ENCODE measurements at places on chromosomes 1 and 21.
A peak's percentile ranks its signal among the peaks of the same experiment; 100 is the strongest.

DNA sequence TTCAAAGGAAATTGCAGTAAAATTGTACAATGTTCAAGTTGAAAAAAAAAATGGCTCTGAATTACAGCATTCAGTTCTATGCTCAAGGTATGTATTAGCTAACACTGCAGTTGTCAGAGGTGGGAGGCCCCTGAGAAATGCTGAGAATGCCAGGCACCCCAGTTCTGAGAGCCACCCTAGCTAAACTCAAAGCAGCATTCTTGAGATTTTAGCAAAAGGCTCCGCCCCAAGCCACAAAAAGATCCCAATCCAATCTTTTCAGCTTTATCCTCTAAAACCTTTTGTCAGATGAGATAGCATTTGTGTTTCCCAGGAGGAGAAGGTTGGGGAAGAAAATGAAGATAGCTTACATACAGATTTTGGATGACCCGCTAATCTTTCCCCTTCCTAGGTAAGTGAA, 68.8 kb downstream of the SMYD2 start:
- DNase-seq: no peak

DNA sequence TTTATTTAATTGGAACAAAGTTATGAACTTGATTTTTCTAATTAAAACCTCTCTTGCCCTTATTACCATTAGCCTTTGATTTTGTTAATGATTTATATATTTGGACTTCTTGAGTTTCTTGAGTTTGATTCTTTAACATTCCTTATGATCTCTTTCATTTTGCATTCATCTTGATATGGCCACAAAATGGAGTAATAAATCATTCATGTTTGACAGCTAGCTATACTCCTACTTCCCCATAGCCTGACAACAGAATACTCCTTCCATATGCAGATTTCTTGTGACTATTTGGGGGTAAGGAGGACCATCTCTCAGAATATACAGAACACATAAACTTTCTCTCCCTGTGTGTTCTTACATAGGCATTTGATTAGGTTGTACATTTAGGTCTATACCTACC, 119.6 kb downstream of the SYT14 start:
- no peak for DNase-seq

- no peak for DNase-seq
These were observed 849.1 kb downstream of the USP25 start for GRCh38 chr21:16578912-16579311.

GRCh38 chr1:23638786-23639241, 52.8 kb upstream of the RPL11 start:
- no peak for DNase-seq

- DNase-seq: no peak
These were observed 226.4 kb upstream of the C8B start for GRCh38 chr1:57192222-57192621.

- DNase-seq: peak; percentile 96
These were observed 18.1 kb downstream of the GPR157 start for GRCh38 chr1:9110669-9111356.

GRCh38 chr1:239707615-239708014, 321.2 kb downstream of the CHRM3 start:
- DNase-seq: no peak

DNA sequence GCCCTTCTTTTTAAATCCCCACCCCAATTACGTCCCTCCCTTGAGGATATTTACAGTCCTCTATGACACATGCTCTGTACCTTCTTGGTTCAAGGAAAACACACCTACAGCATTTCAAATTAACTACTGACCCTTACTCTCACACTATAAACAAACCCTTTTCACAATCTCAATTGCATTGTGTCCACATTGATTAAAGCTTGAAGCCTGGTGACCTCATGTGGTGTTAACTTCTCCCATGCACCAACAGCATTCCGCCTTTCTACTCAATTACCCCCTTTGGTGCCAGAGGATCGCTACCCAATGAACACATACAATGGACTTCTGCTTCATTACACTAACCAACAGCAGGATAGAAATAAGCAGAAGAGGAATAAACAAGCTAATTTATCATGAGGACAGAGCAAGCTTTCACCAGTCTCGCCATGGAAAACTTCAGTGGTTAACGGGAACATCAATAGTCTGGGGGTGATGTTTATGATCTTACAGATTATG, 15.2 kb downstream of the WLS start:
- DNase-seq: no peak

DNA sequence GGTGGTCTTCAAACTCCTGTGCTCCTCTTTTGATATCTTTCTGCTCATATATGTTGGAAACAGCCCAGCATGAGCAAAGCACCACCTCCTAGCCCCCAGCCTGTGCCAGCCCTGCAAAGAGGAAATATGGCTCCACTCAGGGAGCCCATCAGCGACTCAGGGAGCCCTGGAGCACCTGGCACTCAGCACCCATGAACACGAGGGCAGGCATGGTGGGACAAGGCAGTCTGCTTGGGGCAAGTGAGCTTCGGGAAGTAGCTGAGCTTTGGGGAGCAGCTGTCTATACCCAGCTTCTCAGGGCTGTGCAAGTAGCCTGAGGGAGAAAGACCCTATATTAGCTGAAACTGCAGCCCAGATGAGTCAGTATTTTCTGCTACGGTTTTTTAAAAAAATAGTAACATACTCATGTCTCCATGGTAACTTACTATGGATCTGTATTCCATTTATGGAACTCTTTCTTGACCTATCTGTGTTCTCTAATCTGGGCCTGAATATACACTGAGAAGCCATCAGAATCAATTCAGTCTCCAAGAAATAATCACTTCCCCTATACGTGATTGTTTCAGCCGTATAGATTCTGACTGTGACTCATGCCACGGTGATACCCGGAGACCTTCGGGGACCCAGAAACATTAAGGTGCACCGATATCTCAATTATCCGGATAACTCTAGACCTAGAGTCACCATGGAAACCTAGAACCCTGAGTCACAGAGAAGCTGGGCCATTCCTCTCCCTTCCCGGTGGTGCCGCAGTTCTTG, 1.5 kb upstream of the ETS2 start:
- DNase-seq: no peak

DNA sequence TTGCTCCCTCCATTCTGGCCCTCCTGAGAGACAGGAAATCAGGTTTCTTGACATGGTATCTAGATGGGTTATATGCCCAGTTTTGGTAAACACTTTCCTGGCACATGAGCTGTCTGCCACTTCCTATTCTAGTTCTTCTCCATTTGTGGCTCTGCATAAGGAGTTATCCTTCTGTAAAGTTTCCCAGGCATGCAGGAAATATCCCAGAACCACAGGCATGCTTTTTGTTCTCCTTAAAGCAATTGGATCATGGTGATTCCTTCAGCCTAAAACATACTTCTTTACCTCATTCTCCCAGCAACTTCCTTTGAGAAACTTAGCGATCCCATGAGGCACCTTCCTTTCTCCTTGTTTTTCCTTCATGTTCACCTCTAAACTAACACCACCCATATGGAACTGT, 199.8 kb downstream of the CRB1 start:
- DNase-seq: no peak

GRCh38 chr1:204924013-204924759, 53.5 kb downstream of the NFASC start:
- no peak for DNase-seq

DNA sequence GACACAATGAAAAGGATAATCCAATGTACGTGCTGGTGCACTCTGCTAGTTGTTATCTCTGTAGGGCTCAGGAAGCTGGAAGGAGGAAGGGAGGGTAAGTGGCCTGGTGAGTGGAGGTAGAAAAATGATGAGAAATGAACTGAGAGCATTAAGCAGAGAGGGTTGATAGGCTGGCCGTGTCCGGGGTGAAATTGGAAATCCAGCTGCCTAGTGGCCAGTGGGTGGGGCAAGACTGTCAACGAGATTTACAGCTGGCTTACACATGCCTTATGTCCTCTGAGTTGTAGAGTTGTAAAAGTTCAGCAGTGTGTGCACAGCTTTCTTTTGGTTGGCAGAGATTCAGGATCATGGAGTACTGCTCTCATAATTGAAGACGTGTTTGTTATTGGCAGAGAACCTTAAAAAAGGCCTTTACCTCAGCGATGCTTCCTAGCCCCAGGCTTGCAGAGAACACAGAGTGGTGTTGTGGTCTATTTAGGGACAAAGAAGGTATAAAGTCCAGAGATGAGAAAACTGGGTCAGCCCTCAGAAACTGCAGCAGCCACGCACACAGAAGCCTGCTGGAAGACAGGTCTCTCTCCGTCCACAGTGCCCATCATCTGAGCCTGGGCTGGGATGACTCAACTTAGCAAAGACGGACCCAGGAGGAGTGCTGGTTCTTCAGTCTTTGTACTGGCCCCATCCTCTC, 132.4 kb downstream of the EDEM3 start:
- no peak for DNase-seq

- DNase-seq: peak; percentile 68
These were observed 102.2 kb downstream of the NTMT2 start for GRCh38 chr1:170247751-170248521.

DNA sequence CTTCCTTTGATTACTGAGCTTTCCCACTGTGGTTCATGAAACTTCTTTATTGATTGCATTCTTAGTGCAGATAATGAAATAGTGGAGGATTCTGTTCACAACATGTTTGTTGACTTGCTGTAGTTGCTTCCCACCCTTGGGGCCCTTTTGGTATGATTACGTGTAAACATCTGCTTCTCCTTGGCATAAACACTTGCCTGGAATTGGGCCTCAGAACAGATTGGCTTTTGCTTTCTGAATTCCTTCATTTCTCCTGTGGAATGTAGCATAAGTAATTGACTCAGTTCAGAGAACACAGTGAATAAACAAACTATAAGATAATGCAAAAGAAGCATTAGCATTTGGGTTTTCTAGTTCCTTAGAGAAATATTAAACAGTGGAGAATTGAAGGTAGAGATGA, 59.5 kb upstream of the LAMC2 start:
- no peak for DNase-seq

DNA sequence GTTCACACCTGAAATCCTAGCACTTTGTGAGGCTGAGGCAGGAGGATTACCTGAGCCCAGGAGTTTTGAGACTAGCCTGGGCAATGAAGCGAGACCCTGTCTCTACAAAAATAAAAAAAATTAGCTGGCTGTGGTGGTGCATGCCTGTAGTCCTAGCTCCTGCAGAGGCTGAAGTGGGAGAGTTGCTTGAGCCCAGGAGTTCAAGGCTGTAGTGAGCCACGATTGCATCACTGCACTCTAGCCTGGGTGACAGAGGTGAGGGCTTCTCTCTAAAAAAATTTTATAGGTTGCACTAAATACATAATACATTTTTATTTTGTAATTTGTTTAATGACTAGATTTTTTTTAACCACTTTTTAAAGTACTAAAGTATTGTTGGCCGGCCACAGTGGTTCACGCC, 6.1 kb downstream of the PARK7 start:
- no peak for DNase-seq

DNA sequence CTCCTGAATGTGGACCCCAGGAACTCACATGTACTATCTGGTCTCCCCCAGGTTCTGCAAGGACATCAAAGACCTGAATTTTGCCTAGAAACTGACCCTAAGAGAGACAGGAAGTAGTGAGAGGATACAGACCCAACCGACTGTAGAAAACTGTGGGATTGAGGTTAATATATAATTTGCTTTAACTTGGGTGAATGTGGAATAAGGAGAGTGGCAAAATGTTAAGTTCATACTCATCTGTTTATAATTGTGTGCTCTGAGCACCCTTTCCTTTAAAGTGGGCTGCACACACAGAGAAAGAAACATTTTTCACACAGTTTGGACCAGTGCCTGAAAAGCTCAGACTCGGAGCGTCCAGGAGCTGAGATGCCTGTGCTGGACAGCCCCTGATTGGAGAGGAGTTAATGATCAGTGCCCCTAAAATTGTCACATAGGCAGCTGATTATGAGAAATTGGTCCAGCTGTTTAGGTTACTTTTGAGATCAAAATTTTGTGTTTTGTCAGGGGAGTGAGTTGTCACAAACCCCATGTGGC, 37.2 kb downstream of the ROR1 start:
- DNase-seq: no peak

- DNase-seq: no peak
These were observed 361.7 kb downstream of the PRDM2 start for GRCh38 chr1:14061722-14062121.

GRCh38 chr1:100597061-100597741, 59.3 kb downstream of the GPR88 start:
- no peak for DNase-seq

- DNase-seq: no peak
These were observed 10.1 kb downstream of the RUNX3 start for GRCh38 chr1:24919791-24920532.

DNA sequence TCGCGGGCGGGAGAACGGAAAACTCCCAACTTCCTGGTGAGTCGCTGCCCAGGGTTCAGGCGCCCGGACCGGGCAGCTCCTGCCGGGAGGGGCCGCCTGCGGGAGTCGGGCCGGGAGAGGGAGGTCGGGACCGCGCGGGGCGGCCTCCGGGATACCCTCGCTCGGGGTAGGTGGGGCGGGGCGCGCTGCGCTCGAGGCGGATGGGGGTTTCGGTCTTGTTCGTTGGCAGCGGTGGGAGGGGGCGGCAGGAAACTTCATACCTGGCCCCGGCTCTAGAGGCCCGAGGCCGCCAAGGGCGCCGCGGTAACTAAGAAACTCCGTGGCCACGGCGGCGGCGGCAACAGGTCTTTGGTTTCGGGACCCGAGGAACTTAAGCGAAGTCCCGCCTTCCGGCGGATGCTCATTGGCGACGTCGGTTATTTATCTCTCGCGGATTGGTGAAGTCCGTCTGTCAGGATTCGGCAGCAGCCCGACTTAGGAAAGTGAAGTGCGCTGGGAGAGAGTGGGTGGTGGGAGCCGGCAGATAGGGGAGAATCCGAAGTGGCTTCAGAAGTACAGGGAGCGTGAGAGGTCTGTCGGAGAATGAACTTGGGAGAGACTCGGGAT, 546 bp downstream of the NEK7 start:
- DNase-seq: peak; percentile 94

GRCh38 chr1:226892524-226892875, 22.1 kb downstream of the PSEN2 start:
- no peak for DNase-seq

- no peak for DNase-seq
These were observed 41.2 kb downstream of the SLC27A3 start for GRCh38 chr1:153816283-153816889.

DNA sequence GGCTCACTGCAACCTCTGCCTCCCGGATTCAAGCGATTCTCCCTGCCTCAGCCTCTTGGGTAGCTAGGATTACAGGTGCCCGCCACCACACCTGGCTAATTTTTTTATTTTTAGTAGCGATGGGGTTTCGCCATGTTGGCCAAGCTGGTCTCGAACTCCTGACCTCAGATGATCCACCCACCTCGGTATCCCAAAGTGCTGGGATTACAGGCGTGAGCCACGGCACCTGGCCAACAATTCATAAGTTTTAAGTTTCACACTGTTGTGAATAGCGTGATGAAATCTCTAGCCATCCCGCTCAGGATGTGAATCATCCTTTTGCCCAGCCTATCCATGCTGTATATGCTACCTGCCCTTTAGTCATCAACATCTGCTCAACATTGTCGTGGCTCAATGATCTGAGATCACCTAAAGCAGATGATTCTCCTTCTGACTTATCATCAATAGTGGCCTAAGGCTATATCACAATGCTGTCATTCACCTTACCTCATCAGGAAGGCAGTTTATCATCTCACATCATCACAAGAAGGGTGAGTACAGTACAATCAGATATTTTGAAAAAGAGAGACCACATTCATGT, 2.6 kb downstream of the PFDN2 start:
- DNase-seq: no peak
